ENCODE measurements at places on chromosomes 1 and 21. TPM values are rescaled to one million over a fixed set of nuclear protein-coding genes. Genes with fewer than 3 reads are reported as not detected.

- no peak for DNase-seq
Measured at GRCh38 chr1:96059736-96060135, 661.8 kb upstream of the PTBP2 start.

DNA sequence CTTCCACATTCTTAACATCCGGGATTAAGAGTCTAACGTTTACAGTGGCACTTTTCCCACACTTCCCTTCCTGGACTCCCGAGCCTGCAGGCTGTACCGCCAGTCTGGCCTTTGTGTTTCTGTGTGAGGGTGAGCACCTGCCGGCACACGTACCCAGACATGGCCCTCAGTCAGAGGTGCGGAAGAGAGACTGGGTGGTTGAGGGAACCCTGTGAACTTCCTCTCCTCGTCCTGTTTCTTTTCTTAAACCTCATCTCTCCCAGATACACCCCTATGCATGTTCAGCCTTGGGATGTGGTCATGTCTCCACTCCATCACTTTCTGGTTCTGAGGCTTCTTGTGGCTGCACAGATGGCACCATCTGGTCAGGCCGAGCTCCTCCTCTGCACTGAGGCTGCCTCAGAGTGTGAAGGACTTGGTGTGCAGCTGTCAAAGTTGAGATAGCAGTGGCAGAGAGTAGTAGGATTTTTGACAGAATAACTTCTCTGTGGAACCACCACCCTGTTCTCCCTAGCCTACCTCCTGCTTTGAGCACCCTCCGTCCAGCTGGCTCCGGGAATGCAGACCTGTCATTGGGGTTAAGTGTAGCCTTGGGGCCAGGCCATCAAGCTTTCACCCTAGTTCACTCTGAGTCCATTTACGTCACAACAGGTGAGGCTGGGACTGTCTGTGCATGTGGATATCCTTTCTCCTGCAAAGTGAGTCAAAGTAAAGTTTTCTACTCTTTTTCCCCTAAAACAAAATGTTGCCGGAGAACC lies 31.4 kb downstream of the VASH2 start:
- DNase-seq, result peak; percentile 54

- DNase-seq, result no peak
Measured at GRCh38 chr1:118340928-118341910, 156.2 kb upstream of the SPAG17 start.

GRCh38 chr1:30718636-30719405 lies 4.6 kb downstream of the MATN1 start:
- peak; percentile 90 for DNase-seq

- peak; percentile 65 for DNase-seq
Measured at GRCh38 chr1:243713470-243714186, 136.4 kb downstream of the AKT3 start.

GRCh38 chr1:160061369-160062229 lies 8.4 kb downstream of the KCNJ10 start:
- no peak for DNase-seq

- no peak for DNase-seq
Measured at GRCh38 chr1:30284226-30284625, 439.2 kb downstream of the MATN1 start.

- no peak for DNase-seq
Measured at GRCh38 chr1:101474039-101474665, 237.3 kb downstream of the S1PR1 start.

GRCh38 chr1:1540818-1541628 lies 599 bp upstream of the TMEM240 start:
- DNase-seq, result peak; percentile 16

DNA sequence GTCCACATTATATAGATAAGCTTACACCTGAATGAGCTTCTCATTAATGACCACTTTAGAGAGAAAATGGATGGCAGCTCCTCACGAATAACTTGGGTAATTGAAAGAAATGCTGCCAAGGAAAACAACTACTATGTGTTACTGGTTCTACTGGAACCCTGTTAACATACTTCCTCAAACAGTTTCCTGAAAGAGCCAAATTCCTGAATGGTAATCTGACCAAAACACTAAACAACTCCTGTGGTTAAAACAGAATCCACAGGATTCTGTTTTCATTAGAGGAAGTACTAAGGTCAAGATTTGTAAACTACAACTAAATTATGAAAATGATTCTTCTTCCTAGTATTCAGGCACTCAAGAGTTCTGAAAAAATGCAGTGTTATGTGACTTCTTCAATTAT lies 107.2 kb downstream of the DNM3 start:
- no peak for DNase-seq

- DNase-seq, result no peak
Measured at GRCh38 chr1:33562563-33562962, 90.1 kb downstream of the ZSCAN20 start.

DNA sequence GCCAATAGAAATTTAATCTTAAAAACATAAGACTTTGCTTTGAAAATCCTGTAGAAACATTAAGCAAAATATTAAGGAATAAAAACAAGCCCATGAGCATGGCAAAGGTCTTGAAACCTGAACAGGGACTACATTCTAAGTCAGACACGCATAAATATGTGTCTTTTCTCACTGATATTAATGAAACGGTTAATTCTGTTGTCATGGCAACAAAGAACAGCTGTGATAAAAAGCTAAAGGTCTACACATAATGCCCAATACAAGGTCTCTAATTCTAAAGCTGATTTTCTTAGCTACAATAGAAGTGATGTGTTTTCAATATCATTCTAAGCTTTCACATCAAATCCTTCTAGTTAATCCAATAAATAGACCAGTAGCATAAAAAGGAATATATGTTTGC lies 331.7 kb downstream of the PTBP2 start:
- no peak for DNase-seq

- no peak for DNase-seq
Measured at GRCh38 chr1:230392536-230392909, 33.6 kb downstream of the PGBD5 start.

DNA sequence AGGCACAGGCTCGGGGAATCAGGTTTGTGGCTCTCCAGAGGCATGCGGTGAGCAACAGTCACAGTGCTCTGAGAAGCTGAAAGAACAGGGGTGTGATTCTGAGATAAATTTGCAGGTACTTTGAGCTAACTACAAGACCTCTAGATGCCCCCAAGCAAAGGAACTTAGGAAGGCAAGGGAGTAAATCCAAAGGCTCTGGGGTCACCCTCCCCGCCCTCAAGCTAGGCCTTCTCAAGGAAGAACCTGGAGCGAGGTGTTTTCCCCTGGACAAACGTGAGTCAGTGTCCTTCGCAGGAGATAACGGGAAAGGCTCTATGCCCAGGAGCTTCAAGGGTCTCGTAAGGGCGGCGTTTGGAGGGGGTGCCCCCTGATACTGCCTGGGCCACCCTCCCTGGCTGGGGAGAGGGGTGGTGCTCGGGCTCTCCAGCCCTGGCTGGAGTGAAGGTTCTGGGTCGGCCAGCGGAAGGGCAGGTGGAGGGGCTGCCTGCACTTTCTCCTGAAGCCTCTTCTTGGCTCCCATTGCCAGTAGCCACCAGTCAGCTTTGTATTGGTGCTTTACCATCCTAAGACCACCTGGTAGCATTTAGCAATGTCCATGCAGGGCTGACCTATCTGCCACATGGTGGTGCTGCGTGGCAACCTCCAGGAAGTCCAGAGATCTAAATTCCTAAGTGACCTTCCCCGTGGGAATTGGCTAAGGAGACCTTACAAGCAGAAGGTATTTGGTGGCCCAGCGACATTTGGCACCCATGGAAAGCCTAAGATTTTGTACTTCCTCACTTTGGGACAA lies 44.0 kb downstream of the GPR161 start:
- DNase-seq, result no peak

- DNase-seq, result no peak
Measured at GRCh38 chr1:206831650-206832049, 33.8 kb upstream of the IL20 start.

- no peak for DNase-seq
Measured at GRCh38 chr1:158119976-158120653, 60.6 kb upstream of the CD1D start.

DNA sequence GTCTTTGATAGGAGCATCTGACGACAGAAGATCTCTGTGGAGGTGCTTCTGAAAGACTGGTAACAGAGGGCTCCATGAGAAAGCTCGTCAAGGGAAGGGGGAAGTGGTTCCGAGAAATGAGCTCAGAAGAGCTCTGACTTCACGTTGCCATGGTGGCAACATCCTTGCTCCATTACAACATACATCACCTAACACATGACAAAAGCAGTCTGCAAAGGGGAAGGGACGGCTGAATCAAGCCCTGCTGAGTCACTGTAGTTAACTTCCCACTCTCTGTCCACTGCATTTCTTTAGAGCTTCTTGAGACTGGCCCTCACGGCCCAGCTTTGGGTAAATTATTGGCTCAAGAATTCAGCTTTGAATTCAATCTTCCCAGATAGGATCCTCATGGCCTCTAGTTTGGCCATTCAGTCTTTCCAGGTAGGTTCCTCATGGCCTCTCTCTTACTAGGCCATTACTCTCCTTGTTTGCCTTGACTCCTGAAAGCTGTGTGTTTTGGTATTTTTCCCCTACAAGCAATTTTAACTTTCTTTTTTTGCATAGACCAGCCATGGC lies 88.0 kb upstream of the ZNF648 start:
- no peak for DNase-seq

DNA sequence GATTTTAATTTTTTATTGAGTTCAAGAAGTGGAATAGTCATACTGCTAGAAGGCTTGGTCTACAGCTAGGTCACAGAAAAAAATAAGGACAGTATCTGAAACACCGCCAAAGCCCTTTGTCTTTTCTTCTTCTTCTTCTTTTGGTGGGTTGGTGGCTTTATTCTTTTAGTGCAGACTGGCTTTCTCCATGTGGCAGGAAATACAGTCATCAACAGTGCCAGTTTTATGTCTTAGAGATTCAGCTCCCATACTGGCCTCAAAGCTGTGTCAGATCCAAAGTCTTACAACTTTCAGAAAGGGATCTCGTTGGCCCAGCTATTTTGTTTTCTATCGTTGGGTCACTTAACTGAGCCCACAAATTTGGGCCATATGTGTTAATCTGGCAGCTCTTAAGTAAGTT lies 58.2 kb downstream of the FNBP1L start:
- no peak for DNase-seq

DNA sequence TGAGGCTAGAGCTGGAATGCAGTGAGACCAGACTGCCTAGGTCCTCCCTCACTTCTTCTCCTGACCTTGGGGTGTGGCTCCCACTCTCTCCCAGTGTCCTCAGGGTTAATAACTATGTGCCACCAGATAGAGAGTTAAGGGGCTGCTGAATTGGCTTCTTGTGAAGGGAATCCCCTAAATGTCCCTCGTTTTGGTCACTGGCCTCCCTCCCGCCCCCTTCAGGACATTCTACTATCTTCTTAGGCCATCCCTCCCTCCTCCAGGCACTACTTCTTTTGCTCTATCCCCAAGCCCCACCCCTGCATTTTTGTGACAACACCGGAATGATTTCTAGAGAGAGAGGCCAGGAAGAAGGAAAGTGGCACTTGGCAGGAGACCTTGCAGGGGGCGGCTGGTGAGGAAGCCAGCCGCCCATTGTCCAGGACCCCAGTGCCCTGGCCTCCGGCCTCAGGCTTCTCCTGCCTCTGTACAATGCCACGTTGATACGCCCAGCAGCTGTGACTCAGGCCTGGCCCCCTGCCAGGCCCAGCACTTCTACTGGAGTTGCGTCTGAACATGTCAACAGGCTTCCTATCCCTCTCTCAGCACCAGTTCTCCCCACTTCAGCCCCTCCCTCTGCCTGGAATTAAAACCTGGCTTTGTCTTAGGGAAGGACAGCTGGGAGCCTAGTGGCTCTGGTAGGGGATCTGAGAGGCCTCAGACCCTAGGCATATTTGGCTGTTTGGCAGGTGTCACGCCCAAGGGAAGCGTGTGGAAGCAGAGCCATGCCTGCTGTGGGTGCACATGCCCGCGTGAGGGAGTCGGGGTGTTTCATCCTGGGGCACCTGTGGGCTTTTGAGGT lies 9.1 kb downstream of the LMNA start:
- DNase-seq, result no peak

DNA sequence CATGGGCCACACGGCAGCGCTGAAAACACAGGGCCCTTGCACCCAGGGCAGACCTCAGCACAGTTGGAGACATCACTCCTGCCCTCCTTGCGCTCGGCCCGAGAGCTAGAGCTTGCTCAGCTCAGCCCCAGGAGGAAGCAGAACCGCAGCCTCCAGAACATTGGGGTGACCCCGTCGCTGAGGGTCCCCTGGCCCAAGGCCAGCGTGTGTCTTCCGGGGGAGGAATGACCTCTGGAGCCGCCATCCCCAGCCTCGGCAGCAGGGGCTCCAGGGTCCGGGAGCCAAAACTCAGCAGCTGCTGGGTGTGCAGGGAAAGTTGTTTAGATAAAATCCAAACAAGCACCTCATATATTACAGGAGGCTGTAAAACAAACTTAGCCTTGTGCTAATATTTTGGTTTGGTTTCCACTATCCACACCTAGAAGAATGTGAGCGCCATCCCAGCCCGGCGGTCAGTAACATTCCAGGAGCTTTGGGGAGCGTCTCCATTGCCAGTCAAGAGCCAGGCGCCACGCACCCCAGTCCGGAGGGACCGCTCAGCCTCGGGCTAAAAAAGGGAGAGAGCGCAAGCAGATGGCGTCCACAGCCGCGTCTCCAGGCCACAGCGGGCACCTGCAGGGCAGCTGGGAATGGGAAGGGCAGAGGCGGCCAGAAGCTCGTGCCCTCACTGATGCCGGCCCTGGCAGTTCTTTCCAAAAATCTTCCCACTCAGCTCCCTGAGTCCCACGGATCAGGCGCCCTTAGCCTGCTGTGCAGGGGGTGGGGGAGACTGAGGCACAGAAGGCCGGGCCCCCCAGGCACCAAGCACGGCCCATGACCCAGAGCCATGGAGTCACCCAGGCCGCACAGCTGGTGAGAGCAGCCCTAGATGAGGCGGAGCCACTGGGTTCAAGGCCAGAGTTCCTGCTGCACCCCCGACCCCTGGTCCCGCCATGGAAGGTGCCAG lies 52.0 kb downstream of the SLX9 start:
- peak; percentile 16 for DNase-seq

KRTAP19-5 gene
- not detected for total RNA-seq

KMO gene
- total RNA-seq, result not detected

HECTD3 gene
- 137 TPM for total RNA-seq

RGS18 gene
- not detected for total RNA-seq

FMO1 gene
- not detected for total RNA-seq

TNFRSF9 gene
- 0.15 TPM for total RNA-seq

SLC2A5 gene
- total RNA-seq, result 0.64 TPM

CELA3B gene
- not detected for total RNA-seq

NR5A2 gene
- 2.0 TPM for total RNA-seq
